ENCODE measurements at places on chromosomes 12 and 14. TPM values are rescaled to one million over a fixed set of nuclear protein-coding genes. Genes with fewer than 3 reads are reported as not detected.

FGD4 gene
- 3.6 TPM for total RNA-seq

SAMD15 gene
- 1.4 TPM for total RNA-seq

TESPA1 gene
- 66.9 TPM for total RNA-seq

COX8C gene
- not detected for total RNA-seq

KRT8 gene
- 100 TPM for total RNA-seq

CPSF2 gene
- 53.4 TPM for total RNA-seq

TTC6 gene
- under 0.01 TPM for total RNA-seq

APAF1 gene
- 10.5 TPM for total RNA-seq

B3GNT4 gene
- 0.14 TPM for total RNA-seq

SMIM41 gene
- total RNA-seq = 0.42 TPM

ACOT4 gene
- 0.76 TPM for total RNA-seq

TMX1 gene
- total RNA-seq = 43.2 TPM
